ENCODE measurements at places on chromosomes 5 and 9.

DNA sequence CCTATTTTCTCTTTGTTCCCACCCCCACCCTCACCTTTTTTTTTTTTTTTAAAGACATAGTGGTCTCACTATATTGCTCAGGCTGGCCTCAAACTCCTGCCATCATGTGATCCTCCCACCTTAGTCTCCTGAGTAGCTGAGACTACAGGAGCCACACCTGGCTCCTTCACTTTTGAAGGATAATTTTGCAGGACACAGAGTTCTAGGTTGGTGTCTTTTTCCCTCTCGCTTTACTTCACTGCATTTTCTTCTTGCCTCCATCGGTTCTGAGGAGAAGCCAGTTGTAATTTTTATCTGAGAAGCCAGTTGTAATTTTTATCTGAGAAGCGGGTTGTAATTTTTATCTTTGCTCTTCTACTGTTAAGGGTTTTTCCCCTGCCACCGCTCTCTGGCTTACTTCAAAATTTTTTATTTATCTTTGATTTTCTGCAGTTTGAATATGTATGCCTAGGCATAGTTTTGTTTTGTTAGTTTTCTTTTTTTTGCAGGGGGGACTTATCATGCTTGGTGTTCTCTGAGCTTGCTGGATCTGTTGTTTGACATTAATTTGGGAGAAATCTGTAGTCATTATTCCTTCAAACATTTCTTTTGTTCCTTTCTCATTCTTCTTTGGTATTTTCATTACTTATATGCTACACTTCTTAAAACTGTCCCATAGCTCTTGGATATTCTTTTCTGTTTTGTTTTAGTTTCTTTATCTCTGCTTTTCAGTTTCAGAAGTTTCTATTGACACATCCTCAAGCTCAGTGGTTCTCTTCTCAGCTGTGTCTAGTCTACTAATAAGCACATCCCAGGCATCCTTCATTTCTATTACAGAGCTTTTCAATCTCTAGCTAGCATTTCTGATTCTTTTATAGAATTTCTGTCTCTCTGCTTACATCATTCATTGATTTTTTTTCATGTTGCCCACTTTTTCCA lies 148.2 kb upstream of the CHD1 start:
- no peak for DNase-seq

DNA sequence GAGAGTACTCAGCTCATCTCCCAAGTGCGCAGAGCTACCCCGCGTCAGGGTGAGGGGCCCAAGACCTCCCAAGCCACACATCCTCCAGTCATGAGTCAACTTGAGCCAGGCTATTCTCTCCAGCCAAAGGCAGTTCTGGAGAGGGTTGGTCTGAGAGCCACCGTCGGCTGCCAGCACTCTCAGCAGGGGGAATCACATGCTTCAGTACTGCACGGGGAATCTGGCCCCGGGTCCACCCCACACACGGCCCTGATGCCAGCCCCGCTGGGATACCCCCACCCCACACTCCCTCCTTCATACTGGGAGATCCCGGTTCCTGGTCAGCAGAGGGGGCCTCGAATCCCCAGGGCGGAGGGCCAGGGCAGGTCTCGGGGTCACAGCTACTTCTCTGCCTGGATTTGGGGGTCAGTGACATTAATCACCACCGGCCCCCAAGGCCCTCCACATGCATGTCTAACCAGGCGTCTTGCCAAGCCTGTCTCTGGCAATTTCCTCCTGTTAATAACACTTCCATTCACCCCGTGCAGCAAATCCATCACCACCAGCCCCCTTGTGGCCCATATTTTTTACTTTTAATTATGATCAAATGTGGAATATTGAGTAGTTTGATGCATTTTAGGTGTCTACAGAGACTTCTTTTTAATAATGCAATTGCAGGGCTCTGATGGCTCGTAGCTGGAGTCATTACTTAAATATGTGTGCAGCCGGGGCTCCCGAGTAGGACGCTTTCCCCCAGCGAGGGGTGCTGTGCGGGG lies 102.9 kb upstream of the PPP1R26 start:
- DNase-seq = no peak

- DNase-seq = no peak
Measured at GRCh38 chr5:21221616-21222015, 1233.6 kb upstream of the CDH18 start.

- DNase-seq = no peak
Measured at GRCh38 chr9:133050142-133050541, 11.6 kb upstream of the CEL start.

GRCh38 chr5:65951330-65951729 lies 25.0 kb downstream of the ERBIN start:
- DNase-seq = no peak

DNA sequence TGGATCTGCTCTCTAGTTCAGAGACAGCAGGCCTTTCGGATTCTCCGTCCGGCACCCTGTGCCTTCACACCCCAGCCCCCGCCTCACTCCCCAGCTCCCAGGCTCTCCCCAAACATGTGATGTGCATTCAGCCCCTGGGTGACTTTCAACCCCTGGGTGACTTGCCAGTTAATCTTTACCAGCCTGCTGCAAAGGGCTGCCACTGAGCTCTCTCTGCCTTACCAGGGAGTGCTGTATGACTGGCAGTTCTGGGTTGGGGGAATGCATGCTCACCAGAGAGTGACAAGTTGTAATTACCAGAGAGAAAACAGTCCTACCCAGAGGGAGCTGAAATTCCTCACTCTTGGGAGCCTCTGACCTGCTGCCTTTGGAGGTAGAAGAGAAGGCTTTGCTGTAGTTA lies 4.9 kb upstream of the ADRA1B start:
- no peak for DNase-seq

- no peak for DNase-seq
Measured at GRCh38 chr5:150085950-150086715, at the start of gene CSF1R. Gene CSF1R (minus strand): TSS chr5:150086554. CDS start chr5:150086427, 127 bp downstream.

GRCh38 chr9:6051511-6051950 lies 36.1 kb upstream of the RANBP6 start:
- no peak for DNase-seq

- no peak for DNase-seq
Measured at GRCh38 chr9:98927724-98928123, 16.0 kb upstream of the COL15A1 start.

GRCh38 chr5:38634568-38635369 lies 78.3 kb upstream of the LIFR start:
- DNase-seq = no peak

- DNase-seq = no peak
Measured at GRCh38 chr5:147963948-147964693, 57.8 kb upstream of the C5orf46 start.

DNA sequence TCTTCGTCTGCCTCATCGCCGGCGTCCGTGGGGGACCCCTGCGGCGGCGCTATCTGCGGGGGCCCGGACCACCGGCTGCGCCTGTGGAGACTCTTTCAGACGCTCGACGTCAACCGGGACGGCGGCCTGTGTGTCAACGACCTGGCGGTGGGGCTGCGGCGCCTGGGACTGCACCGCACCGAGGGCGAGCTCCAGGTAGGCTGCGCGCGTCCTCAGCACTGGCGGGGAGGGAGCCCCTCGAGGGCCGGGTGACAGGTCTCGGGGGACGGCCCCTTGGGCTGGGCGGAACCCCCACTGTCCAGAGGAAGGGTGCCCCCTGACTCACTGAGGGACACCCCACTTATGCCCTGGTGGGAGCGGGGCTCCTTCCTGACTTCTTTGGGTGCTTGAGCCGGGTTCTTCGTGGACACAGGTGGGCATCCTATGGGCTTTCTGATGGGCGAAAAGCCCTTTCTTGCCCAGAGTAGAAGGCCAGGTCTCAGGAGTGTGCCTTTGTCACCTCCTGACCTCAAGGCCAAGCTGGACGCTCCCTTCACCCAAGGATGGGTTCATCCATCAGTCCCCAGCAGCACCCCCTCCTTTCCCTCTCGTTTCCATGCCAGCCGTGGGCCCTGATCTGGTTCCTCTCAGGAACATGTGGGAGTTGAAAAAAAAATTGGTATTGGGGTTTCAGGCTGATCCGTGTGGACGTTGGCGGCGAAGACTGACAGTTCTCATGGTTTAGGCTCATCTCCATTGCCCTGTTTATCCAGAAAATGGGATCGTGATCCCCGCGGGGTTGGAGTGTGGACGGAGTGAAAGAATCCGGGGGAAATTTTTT lies 564 bp downstream of the SLC25A25 start:
- DNase-seq = peak; percentile 19

DNA sequence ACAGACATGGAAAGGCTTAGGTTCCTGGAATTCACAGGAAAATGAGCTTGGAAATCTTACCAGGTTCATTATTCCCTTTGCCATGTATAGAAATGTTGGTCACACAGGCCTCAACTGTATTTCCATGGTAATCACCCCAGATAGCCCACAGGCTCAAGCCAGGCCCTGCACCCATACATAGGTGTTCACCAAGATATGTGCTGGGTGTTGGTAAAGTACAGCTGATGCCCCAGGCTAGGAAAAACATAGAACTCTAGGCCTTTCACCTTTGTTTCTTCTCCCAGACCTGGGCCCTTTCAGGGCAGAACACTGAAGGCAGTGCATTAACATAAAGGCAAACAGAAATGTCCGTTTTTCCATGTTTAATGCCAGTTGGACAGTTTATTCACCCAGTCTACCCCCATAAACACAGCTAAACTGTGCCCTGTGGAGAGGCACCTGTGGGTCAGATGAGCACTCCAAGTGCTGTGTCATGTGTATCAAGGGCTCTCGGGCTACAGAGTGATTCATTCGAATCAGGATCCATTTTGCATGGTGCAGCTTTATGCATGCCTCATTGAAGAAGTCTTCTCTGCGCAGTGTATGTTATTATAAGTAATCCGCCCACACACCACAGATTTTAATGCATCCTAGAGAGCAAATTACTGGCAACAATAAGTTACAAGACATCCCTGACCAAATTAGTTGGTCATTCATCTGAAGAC lies 93.4 kb upstream of the SLC30A5 start:
- DNase-seq = no peak

GRCh38 chr5:78527054-78527859 lies 121.3 kb downstream of the LHFPL2 start:
- DNase-seq = no peak

DNA sequence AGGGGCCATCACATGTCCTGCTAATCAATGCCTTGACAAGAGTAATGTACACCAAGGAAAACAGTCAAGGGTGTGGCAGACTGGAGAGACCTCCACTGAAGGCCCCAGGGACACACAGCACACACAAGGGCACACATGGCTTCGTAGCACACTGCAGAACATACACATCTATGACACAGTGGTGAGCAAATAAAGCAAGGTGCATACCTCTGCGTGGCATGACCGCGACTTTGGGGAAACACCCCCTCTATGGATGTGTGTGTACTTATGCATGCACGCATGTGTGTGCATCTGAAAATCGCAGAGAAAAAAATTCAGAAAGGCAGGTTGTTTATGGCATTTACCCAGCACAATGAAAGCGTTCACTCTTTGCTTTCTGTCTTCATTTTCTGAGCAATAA lies 20.5 kb downstream of the SEMA4D start:
- no peak for DNase-seq

DNA sequence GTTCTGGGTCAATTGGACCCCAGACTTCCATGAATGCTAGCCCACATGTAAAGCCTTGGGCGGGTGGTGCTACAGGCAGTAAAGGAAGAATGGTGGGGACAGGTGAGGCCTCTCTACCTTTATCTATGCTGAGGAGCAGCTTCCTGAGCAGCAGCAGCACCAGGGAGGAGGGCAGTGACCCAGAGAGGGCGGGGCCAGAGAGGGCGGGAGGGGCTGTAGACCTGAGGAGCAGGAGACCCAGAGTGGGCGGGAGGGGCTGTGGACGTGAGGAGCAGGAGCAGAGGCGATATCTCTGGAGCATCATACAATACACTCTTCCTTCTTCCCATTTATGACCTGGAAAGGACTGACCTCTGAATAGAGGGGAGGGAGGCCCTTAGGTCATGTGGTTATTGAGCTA lies 165.9 kb downstream of the MTRR start:
- no peak for DNase-seq

- DNase-seq = no peak
Measured at GRCh38 chr5:128826275-128826674, 139.0 kb upstream of the SLC27A6 start.

GRCh38 chr5:157100140-157100679 lies 8.6 kb downstream of the HAVCR2 start:
- no peak for DNase-seq

GRCh38 chr9:6711403-6711802 lies 46.4 kb upstream of the KDM4C start:
- no peak for DNase-seq

Data from stimulated activated CD4-positive, alpha-beta T cell treated with anti-CD3 and anti-CD28 coated beads, Interleukin-2, amount 100 ng/mL, for 4 hours (primary cell).